ENCODE measurements at places on chromosomes 16 and 17.
A peak's percentile ranks its signal among the peaks of the same experiment; 100 is the strongest.

- no peak for DNase-seq
These were observed 4.8 kb downstream of the CTRB2 start for GRCh38 chr16:75202069-75202590.

DNA sequence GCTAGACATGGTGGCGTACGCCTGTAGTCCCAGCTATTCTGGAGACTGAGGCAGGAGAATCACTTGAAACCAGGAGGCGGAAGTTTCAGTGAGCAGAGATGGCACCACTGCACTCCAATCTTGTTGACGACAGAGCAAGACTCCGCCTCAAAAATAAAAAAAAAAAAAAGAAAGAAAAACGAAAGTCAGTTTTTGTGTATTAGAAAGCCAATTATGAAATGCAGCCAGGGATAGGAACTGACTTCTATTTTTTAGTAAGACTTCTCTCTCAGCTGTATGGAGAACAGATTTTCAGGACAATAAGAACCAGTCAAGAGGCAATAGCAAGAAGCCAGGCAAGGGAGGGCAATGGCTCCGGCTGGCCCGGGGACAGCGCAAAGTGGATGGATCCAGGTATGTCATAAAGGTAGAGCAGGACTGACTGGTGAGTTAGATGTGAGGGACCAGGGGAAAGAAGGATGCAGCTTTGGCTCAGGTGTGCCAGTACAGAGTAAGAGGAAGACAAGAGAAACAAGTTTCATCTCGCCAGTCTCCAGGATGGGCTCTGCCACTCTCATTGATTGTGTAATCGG lies 12.5 kb upstream of the CCL1 start:
- DNase-seq: no peak

GRCh38 chr17:17590883-17591354 lies 589 bp downstream of the PEMT start:
- no peak for DNase-seq

- DNase-seq: no peak
These were observed 3.0 kb downstream of the COA3 start for GRCh38 chr17:42795465-42795864.

DNA sequence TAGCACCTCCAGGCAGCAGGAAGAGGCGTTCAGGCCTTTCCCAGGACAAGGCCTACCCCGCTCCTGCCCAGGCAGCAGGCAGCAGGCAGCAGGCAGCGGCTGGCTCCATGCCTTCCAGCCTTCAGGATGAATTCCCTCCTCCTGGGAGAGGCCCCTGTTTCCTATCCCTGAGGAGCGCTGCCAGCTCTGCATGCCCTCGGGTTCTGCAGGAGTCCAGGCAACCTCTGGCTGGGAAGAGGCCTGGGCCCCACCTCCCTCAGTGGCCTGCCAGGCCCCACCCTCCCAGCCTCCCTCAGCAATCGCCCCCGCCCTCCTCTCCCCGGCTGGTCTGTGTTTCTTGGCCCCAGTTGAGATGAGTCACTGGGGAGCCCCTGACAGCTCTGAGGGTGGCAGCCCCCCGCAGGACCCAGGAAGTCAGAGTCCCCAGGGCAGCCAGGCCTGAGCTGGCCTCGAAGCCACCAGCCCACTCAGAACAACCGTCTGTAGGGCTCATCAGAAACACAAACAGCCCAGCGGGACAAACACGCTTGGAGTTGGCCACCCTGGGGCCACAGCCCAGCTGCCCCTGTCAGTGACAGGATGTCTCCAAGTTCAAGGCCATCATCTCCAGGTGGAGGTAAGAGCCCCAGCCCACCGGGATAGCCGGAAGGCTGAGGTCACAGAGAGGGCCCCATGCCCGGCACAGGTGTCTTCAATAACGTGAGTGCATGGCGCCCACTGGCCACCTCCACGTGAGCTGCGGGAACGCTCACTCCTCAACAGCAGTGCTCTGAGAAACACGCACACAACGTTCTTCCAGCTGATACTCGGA lies 39.5 kb upstream of the CIBAR2 start:
- DNase-seq: no peak

DNA sequence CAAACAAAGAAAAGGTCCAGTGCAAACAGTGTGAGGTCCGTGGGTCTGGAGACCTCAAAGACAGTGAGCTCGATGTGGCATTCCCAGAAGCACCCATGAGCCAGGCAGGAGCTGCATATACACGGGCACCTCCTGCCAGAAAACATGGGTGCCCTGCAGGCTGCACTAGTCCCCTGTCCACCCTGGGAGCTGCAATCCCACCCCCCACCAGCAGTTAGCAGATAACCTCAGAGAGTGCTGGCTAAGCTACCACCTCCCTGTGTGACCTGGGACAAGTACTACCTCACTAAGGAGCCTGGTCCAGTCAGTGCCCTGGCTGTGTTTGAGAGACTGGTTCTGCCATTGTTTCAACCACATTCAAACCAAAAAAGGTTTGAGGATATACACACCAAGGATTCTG lies 135.7 kb downstream of the ZNF423 start:
- DNase-seq: no peak

DNA sequence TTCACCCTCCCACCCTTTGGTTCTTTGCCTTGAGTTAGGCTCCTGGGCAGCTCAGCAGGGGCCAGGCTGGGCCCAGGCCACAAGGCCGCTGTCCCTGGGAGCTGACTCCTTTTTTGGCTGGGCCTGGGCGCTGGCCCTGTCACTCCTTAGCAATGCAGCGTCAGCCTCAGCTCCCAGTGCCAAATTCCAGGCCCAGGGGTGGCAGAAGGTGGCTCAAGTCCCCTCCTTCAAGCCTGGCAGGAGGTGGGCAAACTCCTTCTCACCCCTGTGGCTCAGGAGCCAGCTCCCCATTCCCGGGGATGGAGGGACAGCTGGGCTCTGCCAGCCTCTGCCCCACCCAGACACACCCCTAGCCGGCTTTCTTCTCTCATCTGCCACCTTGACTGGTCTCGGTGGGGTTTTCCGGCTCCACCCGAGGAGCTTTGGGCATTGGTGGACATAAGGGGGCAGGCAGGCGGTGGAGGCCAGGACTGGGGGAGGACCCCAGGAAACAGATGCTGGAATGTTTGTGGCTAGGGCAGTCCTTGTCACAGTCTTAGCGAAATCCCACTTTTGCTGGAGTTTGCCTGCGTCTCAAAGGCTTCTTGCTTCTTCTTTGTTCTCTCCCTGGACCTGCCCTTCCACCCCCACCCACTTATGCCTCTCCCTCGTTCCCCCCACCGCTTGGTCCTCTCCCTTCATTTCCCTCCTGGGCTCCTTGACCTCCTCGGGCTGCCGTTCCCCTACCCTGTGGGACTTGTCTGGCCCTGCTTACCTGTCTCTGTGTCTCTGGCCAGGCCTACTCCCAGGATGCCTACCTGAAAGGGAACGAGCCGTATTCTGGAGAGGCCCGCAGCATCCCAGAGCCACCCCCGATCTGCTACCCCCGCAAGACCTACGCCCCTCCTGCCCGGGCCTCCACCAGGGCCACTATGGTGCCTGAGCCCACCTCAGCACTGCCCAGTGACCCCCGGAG lies 37.4 kb downstream of the ARHGAP23 start:
- peak; percentile 21 for DNase-seq
